Esophagus muscularis mucosa (tissue), 4 donors: ENCODE measurements at places on chromosomes 13 and 19.

DNA sequence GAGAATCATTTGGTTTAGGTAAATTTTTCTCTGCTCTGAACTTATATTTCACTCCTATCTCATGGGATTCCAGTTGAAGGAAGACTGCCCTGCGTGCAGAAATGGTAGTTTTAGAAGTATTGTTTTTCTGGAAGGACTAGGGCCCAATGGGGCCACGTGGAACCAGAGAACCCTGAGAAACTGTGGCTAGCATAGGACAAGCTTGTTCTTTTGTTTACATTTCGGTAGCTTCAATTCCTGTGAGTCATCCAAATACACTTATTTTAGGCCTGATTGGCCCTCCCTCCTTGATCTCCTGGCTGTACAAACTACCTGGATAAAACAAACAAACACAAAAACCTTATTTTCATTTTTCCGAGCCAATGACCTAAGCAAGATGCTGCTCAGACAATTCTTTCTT is 124.0 kb downstream of the ITGBL1 start:
- DNase-seq = no peak

GRCh38 chr19:15238639-15239155 is 6.4 kb upstream of the EPHX3 start:
- no peak for DNase-seq

- DNase-seq = no peak
Observed at GRCh38 chr19:53047379-53047778, 2.8 kb downstream of the ERVV-2 start.

DNA sequence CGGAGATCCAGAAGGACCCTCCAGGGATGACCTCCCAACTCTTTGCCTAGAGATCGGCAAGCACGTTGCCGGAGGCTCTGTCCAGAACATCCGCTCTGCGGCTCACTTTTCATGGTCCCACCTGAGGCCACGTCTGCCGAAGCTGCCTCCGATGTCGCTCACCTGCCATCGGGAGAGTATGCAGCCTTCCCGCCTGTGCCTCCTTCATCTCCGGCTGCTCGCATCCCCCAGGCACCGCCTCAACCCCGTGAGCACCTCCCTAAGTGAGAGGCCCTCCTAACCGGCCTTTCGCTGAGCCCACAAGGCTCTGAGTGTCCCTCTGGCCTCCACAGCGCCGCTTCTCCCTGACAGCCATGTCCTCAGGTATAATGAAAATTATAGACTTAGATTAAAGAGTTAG is 275.1 kb downstream of the EFNB2 start:
- DNase-seq = no peak

GRCh38 chr19:48421548-48421947 is 24.2 kb upstream of the GRWD1 start:
- no peak for DNase-seq
